ENCODE measurements at places on chromosomes 3 and 15.

DNA sequence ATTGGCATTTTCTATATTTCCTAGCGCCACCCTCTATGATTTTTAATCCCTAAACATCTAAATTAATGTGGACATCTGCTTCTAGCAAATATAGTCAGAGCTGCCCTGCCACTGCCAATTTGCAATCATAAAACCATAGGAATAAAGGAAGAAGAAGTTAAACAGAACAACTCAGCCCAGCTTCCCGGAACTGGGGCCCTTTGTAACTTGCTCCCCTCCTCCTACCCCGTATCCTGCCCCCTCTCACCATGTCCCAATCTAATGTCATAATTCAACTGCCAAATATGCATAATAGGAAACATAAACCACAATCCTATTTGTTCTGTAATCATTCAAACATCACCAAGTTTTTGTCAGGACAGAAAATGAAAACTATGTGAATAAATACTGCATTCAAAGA lies 74.4 kb upstream of the ACP3 start:
- DNase-seq: no peak

GRCh38 chr3:75506603-75507002 lies 157.5 kb upstream of the FRG2C start:
- no peak for DNase-seq

GRCh38 chr3:33417066-33417673 lies 23.0 kb downstream of the UBP1 start:
- no peak for DNase-seq

DNA sequence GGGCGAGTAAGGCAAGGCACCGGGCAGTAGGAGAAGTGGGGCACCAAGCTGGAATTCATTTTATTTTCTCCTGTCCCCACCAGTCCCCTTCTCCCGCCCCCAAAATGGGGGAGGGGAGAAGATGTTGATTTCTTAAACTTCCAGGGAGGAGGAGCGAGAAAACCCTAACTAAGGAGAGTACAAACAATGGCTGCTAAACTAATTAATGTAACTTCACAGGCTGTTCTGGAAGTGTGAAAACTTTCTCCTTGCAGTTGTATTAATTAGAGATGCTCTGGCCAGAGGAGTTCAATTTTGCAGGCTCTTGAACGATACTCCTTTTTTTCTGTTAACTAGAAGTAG lies 11.5 kb downstream of the ZIC4 start:
- DNase-seq: no peak

DNA sequence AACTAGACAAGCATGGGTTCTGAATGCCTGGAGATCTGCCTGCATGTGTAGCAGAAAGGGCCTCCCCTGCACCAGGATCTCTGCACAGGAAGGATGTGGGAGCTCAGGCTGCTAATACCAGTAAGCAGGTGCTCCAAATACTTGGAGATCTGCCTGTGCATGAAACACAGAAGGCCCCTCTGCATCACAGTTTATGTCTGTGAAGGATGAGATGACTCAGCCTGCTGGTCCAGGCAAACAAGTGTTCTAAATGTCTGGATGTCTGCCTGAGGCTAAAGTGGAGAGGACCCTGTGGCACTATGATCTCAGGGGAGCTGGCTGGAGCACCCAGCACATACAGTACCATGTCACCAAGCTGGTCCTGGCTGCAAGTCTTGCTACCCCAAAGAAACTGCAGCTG lies 678.8 kb downstream of the MCTP2 start:
- no peak for DNase-seq

DNA sequence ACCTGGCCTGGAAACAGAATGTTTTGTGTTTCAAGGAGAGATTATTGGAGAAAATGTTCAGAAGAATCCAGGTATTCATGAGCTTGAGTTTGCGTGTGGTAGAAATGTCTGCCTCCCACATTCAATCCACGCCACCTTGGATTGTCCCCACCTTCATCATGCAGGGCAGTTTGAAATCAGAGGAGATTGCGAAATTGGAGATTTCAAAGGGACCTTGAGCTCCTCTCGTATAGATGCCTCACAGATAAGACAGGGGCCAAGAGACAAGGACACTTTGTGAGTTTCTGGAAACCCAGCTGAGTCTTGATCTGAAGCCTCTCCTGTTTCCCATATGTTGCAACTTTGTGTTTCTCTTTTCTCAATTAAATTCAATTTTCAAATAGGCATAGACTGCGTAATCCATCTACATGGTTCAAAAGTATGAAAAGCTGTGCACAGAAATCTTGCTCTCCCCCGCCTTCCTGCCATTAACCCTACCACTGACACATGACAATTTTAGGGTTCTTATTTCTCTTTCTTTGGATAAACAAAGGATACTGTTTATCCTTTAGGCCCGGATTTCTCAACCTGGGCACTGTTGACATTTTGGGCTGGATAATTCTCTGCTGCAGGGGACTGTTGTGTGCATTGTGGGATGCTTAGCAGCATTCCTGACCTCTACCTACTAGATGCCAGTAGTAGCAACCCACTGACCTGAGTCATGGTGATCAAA lies 53.8 kb downstream of the CMTM8 start:
- DNase-seq: no peak

GRCh38 chr3:134796281-134797056 lies 1.4 kb downstream of the EPHB1 start:
- no peak for DNase-seq

DNA sequence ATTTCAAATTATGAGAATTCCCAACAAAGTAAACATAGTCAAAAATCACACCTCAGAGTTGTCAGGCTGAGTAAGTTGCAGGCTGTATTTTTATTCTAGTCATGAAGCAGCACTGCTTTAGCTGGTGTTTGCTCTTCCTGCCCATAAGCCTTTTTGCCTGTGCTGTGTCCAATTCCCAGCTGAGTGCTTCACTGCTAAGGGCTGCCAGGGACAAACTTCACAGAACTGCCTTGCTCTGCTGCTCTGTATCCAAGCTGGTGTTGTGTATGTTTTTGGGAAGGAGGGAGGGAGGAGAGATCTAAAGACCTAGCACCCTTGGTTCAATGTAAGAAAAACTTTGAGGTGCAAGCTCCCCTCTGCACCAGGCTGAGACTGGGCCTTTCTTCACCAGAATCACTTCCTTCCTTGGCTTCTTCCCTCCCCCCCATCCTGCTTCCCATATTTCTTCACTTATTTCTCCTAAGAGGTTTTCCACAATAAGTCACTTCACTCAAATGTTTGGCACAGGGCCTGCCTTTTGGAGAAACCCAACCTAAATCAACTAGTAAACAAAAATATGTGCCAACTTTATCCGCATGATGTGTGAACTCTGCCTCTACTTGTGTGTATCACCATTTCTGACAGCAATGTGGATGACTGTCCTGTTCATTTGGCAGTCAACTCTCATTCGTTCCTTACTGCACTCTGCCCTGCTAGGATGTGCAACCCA lies 156.1 kb downstream of the TBL1XR1 start:
- DNase-seq: peak; percentile 52

GRCh38 chr3:42655980-42656679 lies 2.6 kb downstream of the ZBTB47 start:
- no peak for DNase-seq

DNA sequence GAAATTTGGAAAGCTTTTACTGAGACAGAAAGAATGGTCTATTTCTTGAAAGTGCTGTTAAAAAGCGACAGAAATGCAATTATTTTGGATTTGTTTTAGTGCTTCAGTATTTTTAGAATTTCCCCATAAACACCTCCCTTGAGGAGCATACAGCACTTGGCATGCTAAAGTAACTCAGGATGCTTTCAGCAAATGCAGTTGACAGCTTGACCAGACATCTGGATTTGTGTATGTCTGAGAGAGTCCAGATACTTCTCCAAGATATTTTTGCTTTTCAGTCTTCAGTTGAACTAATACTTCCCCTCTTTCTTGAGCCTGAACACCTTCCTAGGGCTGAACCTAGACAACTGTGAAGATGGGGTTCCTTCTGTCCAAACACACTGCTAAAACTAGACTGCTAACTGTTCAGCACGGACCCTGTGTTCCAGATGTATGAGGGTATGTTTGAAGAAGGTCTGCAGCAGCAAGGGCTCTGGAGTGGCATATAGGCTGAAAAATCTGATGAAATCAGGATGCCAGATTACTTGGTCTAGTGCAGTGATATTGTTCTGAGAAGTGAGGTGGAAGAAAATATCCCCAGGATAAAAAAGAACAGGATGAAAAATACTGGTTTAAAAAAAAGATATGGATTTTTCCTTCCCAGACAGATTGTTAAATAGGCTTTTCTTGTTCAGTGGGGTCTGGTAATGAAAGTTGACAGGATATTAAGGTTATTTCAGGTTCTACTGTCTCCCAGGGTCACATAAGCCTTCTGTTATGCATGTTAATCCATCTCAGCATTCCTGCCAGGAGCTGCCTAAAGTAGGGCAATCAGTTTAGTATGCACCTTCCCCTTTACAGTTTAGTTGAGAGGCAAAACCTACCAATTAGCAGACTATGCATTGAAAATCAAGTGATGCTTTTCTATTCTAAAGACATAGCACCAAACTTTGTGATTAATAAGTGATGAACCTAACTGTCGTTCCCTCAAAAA lies 516.9 kb upstream of the TBL1XR1 start:
- DNase-seq: no peak

DNA sequence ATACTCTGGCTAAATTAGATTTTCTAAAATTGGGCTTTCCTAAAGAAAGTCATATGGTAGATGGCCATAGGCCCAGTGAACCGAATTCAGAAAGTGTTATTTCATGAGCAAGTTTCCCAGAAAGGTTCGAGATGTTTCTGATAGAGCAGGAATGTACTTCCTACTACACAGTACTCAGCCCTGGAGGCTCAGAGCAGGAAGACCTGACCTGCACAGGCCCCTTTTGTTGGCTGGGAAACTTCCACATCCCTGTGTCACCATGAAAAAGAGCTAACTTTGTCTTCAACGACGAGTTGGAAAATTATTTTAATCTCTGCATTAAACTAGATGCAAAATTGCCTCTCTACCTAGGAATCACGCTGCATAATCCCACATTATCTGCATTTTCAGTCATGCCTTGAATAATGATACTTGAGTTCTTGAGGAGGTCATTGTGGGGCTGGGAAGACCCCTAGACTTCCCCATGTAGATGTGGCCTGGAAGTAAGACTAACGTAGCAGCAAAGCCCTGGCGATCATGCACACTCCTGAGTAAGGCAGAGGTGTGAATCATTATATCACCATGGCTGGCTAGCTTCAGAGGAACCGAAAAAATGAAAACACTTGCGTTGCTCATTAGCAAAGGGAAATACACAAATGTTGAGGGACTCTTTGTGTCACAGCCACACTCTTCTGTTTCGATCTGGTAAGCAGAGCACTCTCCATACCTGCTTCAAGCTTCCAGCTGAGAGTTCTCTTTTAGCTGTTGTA lies 47.1 kb downstream of the CMTM7 start:
- no peak for DNase-seq

GRCh38 chr3:114119776-114120175 lies 59.1 kb downstream of the DRD3 start:
- DNase-seq: no peak

GRCh38 chr3:160568989-160569388 lies 3.6 kb upstream of the KPNA4 start:
- DNase-seq: no peak

DNA sequence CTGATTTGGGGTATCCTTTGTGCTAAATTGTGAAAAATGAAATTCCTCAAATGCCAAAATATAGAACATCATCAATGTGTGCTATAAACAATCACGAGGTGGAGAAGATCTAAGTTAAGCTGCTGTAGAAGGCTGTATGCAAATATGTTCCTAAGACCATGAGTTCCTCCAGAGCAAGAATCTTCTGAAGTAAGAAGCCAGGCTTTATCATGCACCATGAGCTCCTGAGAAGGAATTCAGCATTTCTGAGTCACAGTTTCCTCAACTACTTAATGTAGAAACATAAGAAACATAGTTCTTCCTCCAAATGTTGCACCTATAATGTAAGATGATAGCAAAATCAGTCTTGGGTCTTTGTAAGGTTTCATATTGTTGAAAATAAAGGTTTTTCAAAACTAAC lies 241.7 kb upstream of the MDFIC2 start:
- peak; percentile 9 for DNase-seq

DNA sequence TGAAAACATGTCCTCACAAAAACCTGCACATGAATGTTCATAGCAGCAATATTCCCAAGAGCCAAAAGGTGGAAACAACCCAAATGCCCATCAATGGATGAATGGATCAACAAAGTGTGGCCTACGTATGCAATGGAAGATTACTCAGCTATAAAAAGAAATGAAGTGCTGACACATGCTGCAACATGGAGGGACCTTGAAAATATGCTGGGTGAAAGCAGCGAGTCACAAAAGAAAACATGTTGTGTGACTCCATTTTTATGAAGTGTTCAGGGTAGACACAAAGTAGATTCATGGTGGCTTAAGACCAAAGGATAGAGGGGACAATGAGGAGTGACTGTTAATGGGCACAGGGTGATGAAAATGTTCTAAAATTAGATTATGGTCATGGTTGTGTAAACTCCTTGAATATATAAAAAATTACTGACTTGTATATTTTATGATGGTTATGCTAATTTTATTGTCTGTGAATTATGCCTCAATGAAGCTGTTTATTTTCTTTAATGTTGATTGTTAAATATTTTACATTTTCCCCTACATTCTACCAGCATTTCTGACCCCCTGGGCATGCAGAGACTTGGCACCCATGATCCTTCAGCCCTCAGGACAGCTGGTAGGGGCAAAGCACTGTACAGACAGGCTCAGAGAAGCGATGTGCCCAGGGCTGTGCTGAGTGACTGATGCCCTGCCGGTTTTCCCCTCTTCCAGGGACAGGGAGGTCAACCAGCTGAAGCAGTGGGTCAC lies 37.8 kb downstream of the CFAP100 start:
- peak; percentile 31 for DNase-seq

- no peak for DNase-seq
These were observed 32.7 kb downstream of the LRIG1 start for GRCh38 chr3:66467996-66468735.

- no peak for DNase-seq
These were observed 13.5 kb downstream of the SLCO3A1 start for GRCh38 chr15:91866971-91867372.

DNA sequence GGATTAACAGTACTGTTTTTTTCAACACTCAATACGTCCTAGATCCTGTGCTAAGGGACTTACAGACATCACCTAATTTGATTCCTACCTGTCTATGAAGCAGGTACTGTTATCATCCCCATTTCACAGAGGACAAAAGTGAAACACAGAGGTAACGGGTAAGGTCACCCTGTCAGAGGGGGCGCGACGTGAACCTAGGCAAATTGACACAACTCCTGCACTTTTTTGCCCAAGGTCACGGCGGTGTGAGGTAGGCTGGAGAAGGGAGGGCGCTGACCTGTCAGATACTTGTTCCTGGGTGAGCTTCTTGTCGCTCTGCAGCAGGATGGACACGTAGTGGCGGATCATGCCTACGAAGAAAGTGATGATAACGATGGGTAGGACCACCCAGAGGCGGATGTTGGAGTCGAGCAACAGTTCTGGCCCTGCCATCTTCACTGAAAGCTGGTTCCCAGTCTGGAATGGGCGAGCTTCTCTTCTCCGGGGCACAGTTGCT lies 363 bp downstream of the EMC3 start:
- no peak for DNase-seq

GRCh38 chr15:79310612-79310984 lies 314 bp upstream of the TMED3 start:
- DNase-seq: no peak

DNA sequence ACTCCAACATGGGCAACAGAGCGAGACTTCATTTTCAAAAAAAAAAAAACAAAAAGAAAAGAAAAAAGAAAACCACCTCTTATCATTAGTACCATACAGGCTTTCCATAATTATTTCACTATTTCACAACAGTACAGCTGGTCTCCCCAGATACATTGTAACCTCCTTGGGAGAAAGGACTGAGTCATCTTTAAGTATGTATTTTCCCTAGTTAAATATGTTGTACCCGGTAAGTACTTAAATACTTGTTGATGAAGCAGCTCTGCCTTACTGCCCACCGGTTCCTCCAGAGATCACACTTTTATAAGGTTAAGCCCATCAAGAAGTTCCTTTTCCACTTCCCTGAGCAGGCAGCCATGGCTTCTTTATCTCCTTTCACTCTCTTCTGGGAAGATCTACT lies 789.5 kb upstream of the CFAP20DC start:
- DNase-seq: no peak
